ENCODE measurements at places on chromosomes 12 and 14.
A peak's percentile ranks its signal among the peaks of the same experiment; 100 is the strongest.

GRCh38 chr12:51533799-51534198, 57.2 kb upstream of the SCN8A start:
- no peak for DNase-seq

GRCh38 chr12:110314308-110314707, 33.3 kb downstream of the ATP2A2 start:
- no peak for DNase-seq

DNA sequence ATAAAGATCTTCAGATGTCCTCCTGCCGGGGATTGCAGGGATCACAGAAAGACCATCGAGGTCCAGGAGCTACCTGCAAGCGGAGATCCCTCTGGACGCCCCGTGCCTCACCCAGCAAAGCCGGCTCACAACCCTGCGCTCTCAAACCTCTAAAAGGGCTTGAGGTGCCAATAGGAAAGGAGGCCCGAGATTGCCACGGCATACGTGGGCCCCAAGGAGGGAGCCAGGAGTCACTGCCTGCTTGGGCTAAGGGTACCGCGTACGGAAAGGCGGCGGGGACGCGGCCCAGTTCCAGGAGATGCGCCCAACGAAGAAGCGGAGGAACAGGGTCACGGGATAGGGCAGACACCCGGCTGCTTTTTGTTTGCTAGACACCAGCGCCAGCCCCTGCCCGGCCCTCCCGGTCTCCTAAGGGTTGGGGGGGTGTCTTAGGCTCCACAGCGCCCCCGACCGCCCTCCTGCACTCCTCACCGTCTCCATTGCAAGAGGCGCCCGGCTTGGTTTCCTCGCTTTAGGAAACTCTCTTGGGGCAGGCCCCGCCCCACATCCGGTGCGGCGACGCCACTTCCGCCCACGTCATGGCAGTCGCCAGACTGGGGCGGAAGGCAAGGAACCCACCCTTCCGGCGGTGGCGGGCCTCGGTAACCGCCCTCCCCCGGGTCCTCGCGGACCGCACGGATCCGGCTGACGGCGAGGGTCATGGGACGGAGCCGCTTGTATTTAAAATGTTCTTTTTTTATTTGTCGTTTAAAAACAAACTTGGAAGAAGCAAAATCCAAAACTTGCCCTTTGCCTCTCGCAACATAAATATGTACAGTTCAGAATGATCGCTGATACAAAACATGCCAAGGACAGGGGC, at the start of gene PRKAG1:
PRKAG1 (minus strand) TSS at position 516 of the 859 bp plus-strand sequence; CDS start at position 480, 36 bp downstream.
- DNase-seq: peak; percentile 92

- peak; percentile 25 for DNase-seq
Measured at GRCh38 chr14:102694530-102695166, 82.6 kb upstream of the TRAF3 start.

Data from brain pericyte (primary cell).